Fibroblast of skin of left biceps (primary cell): ENCODE measurements at places on chromosomes 7 and 10.

- DNase-seq, result no peak
Observed at GRCh38 chr7:127678947-127679346, 27.0 kb downstream of the SND1 start.

GRCh38 chr10:110859973-110860376 lies 11.8 kb upstream of the PDCD4 start:
- peak; percentile 90 for DNase-seq

GRCh38 chr7:115749924-115750323 lies 280.6 kb downstream of the TFEC start:
- no peak for DNase-seq

DNA sequence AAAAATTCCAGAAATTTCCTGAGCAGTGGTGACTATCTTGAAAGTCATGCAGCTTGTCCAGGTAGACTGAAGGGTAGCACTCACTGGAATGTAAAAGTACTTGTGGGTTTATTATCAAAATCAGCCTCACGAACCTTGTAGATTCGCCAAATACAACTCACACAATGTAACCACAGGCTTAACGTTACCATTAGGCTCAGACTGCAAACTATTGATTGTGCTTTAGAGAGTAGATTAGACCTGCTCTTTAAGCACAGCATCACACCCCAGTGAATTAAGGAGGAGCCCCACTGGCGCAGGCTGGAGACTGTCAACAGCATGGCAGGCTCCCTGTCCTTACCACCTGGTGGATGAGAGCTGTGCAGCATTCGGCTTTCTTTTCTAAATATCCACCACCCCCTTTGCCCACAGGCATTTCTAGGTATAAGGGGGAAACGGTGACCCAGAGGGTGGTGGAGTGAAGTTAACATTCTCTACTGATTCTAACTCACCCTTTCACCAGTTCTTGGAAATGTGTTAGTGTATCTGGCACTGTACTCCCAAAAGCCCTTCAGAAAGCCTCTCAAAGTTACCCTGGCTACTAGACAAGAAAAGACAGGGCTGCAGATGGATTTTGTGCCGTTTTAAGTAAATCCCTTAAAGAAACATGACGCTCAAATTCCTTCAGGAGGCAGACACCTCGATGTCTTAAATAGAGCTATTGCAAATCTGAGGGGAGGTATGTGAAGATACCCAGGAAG lies 56.6 kb downstream of the GSDME start:
- DNase-seq, result no peak

DNA sequence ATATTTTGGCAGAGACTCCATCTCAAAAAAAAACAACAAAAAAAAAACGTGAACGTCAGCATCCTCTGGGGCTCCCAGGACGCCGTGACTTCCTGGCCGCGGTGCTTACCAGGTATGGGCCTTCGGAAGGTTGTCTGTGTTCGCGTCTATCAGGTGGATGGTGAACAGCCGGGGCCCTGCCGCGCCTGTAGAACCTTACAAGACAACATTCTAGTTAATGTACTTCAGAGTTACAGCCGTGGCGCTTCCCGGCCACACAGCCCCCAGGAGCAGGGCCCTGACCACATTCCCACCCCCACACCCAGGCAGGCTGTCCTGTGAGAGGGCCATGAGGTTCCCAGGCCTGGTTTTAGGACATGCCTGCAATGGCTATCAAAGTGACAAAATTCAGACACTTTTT lies 111.0 kb downstream of the SMURF1 start:
- no peak for DNase-seq
